ENCODE measurements at places on chromosomes 2 and 18.
A peak's percentile ranks its signal among the peaks of the same experiment; 100 is the strongest.

- no peak for DNase-seq
Measured at GRCh38 chr2:76584474-76584873, 873.8 kb upstream of the GCFC2 start.

DNA sequence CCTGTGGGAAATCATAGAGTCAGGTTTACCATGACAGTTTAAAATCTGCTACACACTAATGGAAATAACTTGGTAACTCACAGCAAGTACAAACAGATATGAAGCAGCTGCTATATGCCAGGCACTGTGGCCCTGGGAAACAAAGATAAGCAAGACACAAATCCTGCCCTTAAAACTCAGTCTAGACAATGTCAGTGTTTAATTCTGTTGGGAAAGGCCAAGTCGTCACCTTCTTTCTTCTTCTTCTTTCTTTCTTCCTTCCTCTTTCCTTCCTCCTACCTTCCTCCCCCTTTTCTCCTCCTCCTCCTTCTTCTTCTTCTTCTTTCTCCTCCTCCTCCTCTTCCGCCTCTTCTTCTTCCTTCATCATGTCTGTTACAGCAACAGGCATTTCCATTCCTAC, 26.8 kb downstream of the PLEK start:
- no peak for DNase-seq

- DNase-seq, result no peak
Measured at GRCh38 chr18:32208023-32208422, 18.2 kb downstream of the MEP1B start.

GRCh38 chr2:20168727-20169696, 55.9 kb downstream of the SDC1 start:
- DNase-seq, result no peak

- DNase-seq, result no peak
Measured at GRCh38 chr2:95670167-95670566, 78.4 kb downstream of the TRIM43 start.

GRCh38 chr2:38586931-38587330, 15.8 kb downstream of the HNRNPLL start:
- peak; percentile 27 for DNase-seq

- DNase-seq, result peak; percentile 25
Measured at GRCh38 chr2:193963472-193964119, 1693.4 kb upstream of the SLC39A10 start.

- no peak for DNase-seq
Measured at GRCh38 chr2:209694748-209695147, 76.9 kb upstream of the UNC80 start.

- DNase-seq, result no peak
Measured at GRCh38 chr2:85682378-85682777, 11.8 kb upstream of the GNLY start.

- DNase-seq, result no peak
Measured at GRCh38 chr2:10918661-10919409, 7.1 kb downstream of the KCNF1 start.

DNA sequence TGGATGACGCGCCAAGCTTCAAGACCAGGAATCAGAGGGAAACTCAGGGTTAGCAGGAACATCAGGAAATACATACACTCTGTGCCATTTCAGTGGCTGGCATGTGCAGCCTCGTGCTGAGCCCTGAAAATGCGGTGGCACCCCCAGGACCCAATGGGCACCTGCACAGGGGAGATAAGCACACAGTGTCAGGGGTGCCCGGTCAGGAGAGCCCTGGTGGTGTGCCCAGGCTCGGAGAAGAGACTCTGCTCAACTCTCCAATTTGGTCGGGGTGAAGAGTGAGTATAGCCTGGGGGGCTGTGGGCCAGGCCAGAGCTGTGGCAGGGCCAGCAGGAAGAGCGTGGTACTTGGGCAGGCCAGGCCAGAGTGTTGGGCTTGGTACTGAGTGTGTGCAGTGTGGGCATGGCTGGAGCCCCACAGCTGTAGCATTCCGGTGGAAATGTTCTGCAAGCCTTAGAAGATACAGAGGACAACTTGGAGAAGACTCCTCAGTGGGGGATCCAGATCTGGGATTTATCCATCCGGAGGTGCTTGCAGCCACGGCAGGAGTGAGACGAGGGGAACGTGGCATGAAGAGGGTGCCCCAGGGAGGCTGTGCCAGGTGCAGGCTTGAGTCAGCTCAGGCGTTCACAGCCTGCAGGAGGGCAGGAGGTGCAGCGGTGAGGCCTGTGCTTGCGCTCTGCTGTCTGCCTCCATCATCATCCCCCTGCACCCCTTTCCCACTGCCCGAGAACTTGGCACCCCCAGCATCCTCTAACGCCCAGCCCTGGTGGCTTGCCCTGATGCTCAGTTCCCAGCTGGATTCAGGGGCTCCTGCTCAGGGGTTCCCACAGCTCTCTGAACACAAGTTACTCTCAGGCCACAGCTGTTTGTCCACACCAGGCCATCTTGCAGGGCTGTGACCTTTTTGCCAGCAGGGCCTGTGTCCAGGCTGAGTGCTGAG, 451.7 kb upstream of the HS6ST1 start:
- no peak for DNase-seq

DNA sequence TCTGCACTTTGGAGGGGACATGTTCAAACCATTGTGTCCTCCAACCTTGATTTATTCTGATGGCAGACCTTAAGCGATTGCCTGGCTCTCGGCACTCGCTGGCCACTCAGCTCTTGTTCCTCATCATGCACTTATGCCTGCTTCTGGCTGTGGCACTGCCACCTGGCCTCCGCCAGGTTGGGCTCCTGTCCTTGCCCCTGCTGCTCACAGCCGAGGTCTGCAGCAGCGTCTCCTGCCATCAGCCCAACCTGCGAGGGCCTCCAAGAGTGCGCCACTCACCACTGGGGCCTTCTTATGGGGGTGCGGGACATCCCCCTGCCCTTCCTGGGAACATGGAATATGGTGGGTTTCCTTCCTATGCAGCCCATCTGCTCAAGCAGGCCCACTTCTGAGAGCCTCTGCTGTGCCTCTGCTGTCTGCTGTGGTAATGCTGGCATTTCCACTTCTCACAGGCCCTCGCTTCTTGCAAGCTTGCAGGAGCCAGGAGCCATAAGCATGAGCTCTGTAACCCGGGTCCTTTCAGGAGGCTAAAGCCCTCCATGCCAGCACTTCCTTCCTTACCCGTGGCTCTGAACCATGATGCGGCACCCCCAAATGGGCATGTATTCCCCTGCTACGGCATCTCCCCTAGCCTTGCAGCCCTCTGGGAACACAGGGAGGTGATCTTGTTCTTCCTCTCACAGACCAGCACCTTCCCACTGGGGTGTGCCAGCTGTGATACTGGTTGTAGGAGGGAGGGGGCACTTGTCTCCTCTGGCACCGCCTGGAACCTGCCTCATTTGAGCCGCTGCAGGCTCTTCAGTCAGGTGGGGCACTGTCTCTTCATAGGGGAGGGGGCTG, 58.6 kb upstream of the HS6ST1 start:
- DNase-seq, result no peak

- no peak for DNase-seq
Measured at GRCh38 chr2:237863102-237863511, 3.7 kb downstream of the RAMP1 start.

DNA sequence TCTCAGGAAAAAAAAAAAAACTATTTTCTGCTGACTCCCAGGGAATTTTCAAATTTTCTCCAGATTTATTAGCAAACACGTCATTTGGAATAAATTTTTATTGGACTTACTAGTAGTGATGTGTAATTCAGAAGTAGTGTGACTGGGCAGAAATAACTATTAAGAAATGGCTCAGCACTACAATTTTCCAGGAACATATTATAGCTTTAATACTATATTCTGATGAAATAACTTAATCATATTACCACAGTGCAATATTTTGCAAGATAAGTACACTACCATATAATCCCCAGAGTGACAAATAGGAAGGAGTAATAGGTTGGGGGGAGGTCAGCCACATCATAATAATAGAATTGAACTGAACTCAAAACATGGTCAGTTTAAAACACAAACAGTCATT, 19.7 kb upstream of the TNFAIP6 start:
- no peak for DNase-seq

GRCh38 chr2:122238006-122238559, 482.6 kb downstream of the TSN start:
- DNase-seq, result no peak

DNA sequence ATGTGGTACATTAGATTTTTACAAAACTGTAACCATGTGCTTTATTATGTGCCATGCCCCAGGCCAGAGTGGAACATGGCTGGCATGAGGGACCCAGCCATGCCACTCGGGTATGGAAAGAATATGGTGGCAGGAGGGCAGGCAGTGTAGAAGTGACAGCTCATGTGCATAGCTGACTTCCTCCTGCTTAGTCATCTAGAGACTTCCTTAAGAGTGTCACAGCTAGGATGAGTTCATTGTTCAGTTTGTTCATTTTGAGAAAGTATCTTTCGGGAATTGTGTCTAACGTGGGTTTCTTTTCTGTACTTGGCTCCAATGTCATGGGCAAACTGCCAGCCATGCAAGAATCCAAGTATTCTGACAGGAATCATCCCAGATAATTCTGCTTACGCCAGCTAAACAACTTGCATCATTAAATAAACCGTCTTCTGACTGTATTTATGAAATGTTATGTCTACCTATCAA, 94.3 kb upstream of the ITGB6 start:
- DNase-seq, result peak; percentile 34

DNA sequence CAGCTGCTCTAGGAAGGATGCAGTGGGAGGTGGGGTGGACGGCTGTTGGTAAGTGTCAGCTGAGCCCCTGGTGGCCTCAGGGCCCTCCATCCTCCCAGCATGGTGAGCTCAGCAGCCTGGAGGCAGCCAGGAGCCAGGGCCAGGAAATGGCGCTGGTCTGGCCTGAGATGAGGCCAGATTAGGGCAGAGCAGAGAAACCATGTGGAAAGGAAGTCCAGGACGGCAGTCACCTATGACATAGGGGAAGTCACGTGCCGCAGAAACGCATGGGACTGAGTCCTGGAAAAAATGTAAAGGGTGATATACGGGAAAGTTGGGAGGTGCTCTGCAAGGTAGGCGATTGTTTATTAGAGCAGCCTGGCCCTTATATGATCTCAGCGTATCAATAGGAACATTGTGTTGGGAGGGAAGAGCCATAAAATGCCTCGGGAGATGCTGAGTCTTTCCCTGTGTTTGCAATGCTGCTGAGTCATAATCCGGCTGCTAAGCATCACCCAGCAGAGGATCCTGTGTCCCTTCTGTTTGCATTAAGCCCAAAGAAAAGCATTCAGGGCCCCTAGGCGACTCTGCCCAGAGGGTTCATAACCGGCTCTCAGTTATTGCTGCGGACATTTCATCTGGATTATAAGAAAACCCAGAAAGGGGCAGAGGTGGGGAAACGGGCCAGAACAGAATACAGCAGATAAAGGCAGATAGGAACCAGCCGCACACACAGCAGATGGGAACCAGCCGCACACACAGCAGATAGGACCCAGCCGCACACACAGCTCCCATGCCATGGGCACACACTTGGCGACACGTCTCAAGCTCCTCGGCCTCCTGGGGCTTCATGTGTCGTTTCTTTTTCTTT, 30.3 kb upstream of the B3GNT7 start:
- no peak for DNase-seq

DNA sequence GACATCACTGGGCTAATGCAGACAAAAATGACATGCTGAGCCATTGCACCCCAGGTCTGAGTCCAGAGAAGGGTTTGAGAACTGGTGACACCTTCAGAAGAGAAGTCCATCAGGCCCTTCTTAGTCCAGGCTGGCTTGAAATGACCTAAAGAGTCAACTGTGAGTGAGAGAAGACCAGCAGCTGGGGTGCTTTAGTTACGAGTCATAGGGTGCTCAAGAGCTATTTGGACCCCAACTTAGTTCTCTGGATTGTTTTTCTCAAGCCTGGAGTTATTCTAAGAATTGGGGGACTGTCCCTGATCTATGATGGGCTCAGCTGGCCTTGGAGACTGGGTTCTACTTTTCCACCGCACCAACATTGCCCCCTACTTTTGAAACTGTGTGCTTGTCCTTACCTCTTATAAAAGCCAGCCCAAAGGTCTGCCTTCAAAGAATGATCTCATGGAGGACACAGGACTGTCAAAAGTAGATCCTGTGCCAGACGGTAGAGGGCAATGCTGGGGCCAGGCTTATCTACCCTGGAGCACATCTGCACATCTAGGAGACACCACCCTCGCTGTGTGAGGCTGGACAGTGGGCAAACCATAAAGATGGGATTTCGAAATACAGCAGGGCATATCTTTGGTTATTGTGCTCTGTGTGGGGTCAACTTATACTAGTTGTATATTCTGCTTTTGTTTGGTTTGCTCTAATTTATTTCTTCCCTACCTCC, 333.0 kb upstream of the SLC14A2 start:
- peak; percentile 37 for DNase-seq

- peak; percentile 3 for DNase-seq
Measured at GRCh38 chr18:49135877-49136276, 185.1 kb upstream of the SMAD7 start.

DNA sequence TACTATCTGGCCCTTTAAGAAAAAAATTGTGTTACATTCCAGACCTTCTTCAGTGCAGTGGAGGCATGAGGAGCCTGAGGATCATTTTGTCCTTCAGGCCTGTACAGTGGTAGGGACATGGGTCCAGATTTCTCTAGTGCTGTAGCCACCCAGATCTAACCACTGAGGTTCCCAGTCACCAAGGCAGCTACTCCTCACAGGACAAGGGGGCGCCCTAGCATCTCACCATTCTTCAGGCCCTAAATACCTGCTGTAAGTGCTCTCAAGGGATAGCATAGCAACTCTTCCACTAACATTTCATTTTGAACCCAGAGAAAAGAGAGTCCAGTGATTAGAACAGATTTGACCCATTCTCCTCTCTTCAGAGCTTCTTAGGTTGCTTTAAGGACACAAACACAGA, 1533.0 kb downstream of the LRP1B start:
- DNase-seq, result peak; percentile 4

DNA sequence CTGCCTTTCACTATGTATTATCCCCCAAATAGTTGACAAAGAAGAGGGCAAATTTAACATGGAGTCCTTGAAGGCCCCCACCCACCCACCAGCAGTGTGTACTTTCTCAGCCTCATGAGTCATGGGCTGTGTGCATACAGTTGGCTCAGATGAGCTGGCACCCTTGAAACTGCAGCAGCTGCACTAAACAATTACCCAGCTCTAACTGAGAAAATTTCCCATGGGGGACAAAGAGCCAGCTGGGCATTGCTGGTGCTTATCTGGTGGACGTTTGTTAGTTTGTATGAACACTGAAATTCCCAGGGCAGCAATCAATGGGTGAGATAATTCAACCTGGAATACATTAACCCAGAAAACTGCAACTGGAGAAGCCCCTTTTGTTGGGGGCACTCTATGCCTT, 131.7 kb downstream of the GCA start:
- no peak for DNase-seq

GRCh38 chr2:9401646-9402371, 21.5 kb downstream of the ITGB1BP1 start:
- no peak for DNase-seq

Data from NB4 (cell line).